ENCODE measurements at places on chromosomes 1 and 21.

DNA sequence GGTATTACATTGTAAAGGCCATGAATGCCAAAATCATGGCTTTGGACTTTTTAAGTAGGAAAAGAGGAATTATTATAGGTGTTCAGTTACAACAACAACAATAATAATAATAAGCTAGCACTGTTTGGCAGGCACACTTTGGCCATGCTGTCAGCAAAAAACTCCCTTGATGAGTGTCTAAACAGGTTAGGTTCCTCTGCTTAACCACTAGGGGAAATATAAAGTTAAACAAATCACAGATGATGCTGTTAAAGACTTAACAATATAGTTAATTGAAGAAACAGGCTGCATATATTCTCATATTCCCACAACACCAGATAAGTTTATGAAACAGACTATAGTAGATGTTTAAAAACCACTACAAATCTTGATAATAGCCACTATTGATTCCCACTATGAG is 46.4 kb downstream of the RGS21 start:
- DNase-seq = no peak

DNA sequence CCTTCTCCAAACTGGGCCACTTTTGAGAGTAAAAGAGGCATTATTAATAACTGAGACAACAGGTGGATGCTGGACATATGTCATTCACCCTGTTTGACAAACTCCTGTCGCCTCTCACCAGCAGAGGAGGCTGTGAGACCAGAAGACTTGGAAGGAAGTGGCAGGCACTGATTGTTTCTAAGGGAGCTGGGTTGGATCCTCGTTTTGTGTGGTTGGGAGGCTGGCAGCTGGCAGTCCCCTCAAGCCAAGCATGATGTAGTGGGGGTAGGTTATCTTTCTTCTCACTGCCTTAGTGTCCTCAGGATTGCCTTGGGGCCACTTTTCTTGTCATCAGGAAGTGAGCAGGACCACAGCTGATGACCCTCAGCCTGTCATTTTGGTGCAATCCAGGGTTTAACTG is 86.5 kb upstream of the KCNJ15 start:
- no peak for DNase-seq

GRCh38 chr1:216390956-216391355 is 32.3 kb downstream of the USH2A start:
- DNase-seq = no peak

GRCh38 chr1:45412899-45413298 is 72.7 kb upstream of the MUTYH start:
- DNase-seq = no peak

DNA sequence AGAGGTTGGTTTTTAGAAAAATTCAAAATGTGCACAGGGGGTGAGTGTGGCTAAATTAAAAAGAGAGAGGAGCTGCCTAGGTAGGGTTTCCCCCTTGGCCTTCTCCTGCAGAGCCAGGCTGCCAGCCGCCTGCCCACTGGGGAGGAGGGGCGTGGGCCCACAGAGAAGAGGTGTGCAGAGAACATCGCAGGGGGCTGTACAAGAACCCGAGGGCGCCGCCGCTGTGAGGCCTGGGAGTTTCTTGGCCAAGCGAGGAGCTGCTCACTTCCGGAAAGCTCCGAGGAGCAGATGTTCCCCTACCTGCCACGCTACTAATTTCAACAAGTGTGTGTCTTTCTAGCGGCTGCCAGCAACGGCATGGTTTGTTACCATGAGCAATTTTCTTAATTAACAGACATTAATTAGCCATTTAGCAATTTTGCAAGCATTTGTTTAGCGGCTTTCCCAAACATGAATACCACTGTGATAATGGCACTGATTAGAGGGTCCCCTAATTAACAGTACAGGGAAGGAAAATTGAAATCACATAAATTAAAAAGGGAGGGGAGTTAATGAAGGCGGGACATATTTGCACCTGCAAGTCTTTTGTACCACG is 59.7 kb downstream of the MRPL37 start:
- no peak for DNase-seq

DNA sequence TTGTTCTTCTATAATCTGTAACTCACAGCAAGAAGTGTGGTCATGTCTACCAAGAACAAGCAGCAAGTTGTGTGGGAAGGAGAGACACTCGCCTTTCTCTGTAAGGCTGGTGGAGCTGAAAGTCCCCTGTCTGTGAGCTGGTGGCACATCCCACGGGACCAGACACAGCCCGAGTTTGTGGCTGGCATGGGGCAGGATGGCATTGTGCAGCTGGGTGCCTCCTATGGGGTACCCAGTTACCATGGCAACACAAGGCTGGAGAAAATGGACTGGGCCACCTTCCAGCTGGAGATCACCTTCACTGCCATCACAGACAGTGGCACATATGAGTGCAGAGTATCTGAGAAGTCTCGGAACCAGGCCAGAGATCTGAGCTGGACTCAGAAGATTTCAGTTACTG is 15.5 kb downstream of the CD101 start:
- DNase-seq = no peak

DNA sequence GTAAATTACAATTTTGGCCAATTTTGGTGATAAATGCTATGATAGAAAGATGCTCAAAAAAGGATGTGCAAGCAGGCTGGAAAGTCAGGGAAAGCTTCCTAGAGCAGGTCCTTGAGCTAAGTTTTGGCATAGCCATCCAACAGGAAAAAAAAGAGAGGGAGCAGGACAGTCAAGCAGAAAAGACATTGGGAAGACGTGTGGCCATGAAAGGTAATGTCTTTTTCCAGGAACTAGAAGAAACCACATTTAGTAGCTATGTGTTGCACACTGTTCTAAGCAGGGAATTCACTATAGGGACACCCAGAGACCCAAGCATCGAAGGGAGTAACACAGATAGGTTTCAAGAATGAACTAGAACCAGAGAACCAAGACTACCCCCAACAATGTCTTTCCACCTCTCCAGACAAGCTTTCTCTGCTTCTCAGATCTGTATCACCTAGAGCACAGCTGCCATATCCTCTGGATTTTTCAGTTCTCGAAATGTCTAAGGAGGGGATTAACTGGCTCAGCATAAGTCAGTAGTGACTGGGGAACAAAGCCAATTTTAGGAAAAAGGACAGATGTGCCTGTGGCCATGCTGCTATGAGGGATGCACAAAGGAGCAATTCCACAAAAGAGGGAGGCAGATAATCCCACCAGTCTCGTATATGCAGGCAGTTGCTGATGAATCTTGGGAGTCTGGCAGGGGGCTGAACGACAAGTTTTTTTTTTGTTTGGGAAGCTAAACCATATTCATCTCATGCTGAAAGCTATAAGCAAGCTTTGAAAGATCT is 97.1 kb upstream of the DAB1 start:
- no peak for DNase-seq

DNA sequence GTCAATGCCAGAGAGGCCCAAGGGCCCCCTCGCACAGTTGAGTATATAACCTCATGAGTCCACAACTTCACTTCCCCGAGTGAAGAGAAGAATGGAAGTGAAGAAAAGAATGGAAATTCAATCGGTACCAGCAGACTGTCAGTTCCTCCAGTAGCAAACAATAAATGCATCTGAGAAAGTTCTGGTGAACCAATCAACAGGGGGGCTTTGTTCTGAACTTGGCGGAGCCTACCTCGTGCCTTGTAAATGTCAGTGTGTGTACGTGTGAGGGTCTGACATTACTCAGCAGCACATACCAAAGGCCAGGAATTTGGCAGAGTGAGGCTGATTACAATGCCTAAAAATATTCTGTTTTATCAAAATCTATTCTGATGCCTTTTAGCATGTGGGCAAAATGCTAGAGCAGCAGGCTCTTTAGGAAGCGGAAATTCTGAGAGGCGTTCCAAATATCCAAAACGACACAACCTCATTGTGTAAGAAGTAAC is 238.5 kb downstream of the LTN1 start:
- DNase-seq = peak; percentile 72

DNA sequence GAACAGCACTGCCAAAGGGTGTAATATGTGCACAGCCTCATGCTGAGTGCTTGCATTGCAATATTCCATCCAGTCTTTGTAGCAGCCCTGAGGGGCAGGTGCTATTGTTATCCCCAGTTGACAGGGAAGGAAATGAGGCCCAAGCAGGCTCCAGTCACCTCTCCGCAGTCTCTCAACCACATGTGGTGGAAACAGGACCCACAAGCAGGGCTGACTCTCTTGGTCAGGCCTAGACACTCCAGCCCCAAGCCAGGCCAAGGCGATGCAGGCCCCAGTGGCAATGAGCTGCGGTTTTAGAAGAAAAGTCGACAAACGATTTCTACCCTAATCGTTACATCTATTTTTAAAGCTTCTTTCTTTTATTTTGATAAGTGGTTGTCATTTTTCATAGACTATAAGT is 52.6 kb upstream of the GADD45A start:
- DNase-seq = no peak

DNA sequence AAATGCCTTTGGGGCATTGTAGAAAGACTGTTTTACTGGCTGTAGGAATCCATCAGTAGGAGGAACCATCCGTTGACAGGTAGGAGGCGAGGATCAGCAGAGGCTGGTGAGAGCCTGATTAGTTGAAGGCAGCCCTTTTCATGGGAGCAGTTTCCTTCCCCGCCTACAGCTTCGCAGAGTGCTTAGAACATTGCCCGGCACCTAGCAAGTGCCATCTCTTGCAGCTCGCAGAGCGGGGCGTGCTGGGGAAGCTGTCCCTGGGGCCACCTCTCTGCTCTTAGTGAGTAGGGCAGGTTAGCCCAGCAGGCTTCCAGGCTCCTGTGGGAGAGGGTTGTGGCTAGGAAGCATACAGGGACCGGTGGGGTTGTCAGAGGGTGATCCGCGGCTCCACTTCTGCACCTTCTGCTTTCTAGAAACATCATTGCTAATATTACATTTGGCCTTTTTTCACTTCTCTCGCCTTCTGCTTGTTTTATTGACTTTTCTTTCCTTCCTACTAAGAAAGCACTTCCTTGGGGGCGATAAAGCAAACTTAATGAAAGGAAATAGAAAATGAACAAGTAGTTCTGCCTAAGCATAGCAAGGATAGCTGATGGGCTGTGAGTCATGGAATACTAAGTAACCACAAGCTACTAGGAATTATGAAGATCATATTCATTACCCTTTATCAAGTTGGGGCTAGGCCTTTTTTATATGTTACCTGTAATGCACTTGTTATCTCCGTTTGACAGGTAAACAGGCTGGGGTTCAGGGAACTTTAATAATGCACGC is 176.7 kb downstream of the GALNT2 start:
- DNase-seq = no peak

- DNase-seq = no peak
Measured at GRCh38 chr1:41588334-41588875, 103.9 kb upstream of the EDN2 start.

- no peak for DNase-seq
Measured at GRCh38 chr1:236495467-236496112, 28.2 kb upstream of the LGALS8 start.

DNA sequence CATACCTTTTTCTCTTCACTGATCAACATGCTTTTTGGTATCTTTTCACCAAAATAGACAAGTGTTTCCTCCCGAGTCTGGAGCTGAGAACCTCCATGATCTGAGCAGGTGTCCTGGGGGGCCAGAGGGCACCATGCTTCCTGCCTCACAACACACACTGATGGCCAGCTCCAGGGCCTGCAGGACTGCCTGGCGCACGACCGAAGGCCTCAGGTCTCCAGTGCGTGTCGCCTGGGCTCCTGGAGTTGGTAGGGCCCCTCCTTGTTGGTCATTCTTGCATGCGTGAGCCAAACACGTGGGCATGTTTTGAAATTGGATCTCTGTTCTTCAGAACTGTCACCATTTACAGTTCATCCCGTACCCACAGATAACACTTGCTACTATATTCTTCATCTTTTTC is 64.4 kb downstream of the SLC37A1 start:
- no peak for DNase-seq

All from fibroblast of skin of left biceps (primary cell).